Amniotic epithelial cell (primary cell): ENCODE measurements at places on chromosomes 4 and X.

GRCh38 chrX:24392709-24393108 is 32.3 kb downstream of the SUPT20HL1 start:
- no peak for DNase-seq

DNA sequence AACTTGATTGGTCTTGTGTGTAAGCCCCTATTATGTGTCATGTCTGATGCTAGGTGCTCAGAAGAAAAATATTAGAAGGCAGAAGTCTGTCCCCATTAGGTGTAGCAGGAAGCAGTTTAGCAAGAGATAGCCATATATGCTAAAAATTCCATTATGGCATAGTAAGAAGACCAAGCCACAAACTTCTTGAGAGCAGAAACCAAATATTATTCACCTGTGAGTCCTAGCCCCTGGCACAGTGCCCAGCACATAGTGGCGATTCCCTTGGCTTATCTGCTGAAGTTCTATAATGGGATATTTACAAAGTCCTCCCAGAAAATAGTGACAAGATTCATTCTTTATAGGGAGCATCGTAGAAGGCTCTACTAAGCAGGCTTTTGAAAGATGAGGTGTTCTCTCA is 174.4 kb downstream of the RAB28 start:
- no peak for DNase-seq

- no peak for DNase-seq
Observed at GRCh38 chr4:90580326-90580725, 453.1 kb downstream of the CCSER1 start.

DNA sequence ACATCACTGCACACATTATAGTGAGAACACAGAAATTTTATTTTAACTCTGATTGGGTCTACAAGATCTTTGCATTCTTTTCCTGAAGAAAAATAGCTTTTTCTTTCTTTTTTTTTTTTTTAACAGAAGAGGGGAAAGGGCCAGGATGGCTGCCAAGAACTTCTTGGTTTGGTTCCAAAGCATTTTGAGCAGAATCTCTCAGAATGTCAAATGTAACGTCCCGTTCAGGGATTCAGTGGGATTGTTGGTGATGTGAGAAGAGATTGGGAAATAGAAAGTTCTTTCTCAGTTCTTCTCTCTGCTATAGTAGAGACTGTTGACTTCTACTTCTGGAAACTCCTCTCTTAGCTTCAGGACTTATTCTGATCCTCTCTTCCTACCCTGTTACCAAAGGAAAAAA is 70.9 kb upstream of the CBR4 start:
- DNase-seq = peak; percentile 73

DNA sequence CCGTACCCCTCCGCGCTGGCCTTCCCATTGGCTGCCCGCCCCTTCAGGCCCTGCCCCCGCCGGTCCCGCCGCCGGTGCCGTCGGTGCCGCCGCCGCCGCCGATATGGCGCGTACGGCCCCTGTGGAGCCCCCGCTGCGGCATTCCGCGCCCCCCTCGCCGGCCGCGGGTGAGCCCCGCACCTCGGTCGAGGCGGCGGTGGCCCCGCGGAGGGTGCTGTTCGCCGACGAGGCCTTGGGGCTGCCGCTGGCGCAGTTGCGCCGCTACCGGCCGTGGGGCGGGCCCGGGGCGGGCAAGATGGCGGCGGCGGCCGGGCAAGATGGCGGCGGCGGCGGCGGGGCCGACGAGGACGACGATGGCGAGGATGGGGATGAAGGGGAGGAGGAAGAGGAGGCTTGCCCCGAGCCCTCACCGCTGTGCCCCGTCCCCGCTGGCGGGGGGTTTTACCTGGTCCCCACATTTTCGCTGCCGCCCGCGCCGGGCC is at the start of gene PPP1R3F:
Gene PPP1R3F (plus strand): TSS at position 27 of the 482 bp plus-strand sequence. CDS start 77 bp downstream, at position 104.
- DNase-seq = no peak

GRCh38 chr4:7591409-7592053 is 156.8 kb upstream of the PSAPL1 start:
- no peak for DNase-seq

- DNase-seq = peak; percentile 13
Observed at GRCh38 chrX:75061701-75062100, 94.4 kb downstream of the ABCB7 start.

- peak; percentile 9 for DNase-seq
Observed at GRCh38 chrX:3567686-3568085, 145.8 kb downstream of the PRKX start.

- DNase-seq = no peak
Observed at GRCh38 chr4:14965071-14965470, 37.2 kb upstream of the CPEB2 start.

GRCh38 chr4:92461732-92462131 is 158.0 kb downstream of the GRID2 start:
- no peak for DNase-seq

GRCh38 chr4:7960017-7960789 is 20.5 kb upstream of the AFAP1 start:
- no peak for DNase-seq

DNA sequence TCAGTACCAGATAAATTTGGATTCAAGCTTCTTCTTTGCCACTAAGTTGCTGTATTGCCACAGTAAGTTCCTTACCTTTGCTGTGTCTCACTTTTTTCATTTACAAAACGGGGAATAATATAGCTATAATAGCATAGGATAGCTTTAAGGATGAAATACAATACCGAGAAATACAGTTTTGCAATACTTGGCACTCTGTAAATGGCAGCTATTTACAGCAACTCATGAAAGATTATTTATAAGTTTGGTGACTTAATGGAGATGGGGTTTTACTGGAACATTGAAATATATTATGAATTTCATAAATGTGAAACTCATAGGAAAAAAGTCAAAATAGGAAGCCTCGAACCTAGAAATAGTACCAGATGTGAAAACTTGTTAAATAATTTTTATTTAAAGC is 27.6 kb downstream of the ANXA10 start:
- DNase-seq = no peak

DNA sequence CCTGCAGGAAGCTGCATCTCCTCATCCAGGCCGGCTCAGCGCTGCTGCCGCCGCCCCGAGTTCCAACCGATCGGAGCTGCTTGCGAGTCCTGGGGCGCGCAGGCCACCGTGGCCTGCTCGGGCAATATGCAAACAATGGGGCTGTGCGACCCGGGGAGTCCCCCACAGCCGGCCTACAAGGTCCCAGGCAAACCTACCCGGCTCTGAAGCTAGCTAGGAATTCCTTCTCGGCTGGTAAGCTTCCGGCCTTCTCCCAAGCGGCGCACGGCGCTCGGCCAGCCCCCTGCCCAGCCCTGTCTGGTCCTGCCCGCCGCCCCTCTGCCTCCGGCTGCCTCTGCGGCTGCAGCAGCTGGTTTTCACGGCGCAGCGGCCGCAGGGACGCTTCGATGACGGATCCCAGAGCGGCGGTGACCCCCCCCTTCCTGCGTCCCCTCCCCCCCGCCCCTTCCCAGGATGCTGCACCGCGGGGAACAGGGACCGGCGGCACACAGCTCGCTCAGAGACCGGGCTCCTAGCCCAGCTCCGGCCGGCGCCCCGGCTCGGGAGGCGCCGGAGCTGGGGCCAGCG is 59.4 kb downstream of the TSC22D3 start:
- no peak for DNase-seq

DNA sequence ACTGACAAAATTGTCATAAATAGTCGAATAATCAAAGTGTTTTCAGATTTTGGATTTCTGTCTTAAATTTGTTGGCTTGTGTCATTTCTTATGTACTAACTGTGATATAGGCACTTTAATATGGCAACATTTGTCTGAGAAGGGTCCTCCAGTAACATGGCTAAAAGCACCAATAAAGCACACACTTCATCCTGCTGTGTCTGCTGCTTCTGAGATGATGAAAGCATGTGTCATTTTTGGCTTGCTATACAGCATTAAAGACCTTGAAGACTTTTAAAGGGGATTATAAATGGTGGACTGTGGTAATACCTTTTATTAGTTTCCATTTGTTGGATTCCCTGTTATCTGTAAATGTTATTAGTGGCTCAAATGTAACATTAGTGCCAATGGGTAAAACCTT is 551.8 kb upstream of the GRID2 start:
- no peak for DNase-seq

DNA sequence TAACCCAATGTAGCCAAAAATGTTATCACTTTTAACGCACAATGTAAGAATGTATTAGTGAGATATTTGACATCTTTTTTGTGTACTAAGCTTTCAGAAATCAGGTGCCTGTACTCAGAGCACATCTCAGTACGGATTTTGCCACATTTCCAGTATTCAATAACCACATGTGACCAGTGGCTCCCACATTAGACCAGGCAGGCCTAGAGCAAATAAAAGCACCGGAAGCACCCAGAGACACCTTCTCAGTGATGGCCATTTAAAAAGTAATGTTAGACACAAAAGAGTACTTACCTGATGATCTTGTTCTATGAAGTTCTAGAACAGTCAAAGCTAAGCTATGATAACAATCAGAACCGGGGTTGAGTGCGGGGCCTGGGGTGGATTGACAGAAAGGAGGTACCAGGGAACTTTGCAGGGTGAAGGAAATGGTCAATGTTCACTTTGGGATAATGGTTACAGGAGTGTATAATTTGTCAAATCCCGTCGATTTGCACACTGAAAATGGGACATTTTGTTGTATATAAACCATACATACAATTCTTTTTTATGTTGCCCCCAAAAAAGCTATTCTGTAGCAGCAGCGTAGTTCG is 1.2 kb downstream of the CTPS2 start:
- no peak for DNase-seq

- DNase-seq = peak; percentile 6
Observed at GRCh38 chr4:81030061-81030980, at the start of gene BMP3. TSS of gene BMP3 (plus strand) at chr4:81030708. CDS start at chr4:81031285, 577 bp downstream.

DNA sequence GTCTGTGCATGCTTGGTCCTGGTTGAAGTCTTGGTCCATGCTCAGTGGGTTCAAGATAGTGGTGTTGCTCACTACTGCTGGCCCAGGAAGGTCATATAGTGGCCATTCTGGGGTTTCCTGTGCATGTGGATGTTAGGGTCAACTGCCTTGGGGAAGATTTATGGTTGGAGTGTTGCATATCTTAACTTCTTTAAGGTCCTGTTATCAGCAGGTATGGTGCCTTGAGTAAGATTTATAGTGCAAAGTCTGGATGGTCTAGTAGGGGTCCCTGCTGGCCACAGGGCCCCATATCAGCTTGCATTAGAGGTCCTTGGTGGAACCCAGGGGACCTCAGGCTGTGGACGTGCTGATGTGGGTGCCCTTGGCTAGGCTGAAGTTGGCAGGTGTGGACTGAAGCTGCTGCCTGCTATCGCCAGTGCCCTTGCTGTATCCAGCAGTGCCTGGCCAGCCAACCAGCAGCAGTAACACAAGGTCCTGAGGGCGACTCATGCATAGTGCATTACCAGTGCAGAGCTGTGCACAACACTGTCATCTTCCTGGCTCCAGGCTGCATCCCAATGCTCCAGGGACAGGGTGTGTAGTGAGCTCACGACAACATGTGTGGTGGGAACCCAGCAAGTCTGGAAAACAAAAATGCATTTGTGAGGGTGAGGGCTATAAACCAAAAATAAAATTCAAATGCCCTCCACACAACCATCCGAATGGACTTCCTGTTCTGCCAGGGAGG is 61.0 kb downstream of the BEX3 start:
- no peak for DNase-seq

DNA sequence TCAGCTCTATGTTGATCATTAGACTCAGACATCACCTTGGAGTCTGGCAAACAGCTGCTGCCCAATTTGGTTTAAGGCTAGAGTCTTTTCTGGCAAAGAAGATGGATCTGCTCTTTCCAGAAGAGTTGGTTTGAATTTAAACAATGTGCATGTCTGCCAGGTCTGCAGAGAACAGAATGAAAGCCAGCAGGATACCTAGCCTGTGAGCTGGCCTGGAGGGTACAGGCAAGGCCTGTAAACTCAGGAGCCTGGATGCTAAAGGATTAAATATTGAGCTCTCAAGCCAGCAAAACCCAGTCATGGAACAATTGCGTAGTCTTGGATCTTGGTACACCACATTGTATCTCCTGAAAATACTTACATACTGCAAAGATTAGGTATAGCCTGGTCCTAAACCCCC is 15.6 kb upstream of the PDLIM3 start:
- DNase-seq = no peak

DNA sequence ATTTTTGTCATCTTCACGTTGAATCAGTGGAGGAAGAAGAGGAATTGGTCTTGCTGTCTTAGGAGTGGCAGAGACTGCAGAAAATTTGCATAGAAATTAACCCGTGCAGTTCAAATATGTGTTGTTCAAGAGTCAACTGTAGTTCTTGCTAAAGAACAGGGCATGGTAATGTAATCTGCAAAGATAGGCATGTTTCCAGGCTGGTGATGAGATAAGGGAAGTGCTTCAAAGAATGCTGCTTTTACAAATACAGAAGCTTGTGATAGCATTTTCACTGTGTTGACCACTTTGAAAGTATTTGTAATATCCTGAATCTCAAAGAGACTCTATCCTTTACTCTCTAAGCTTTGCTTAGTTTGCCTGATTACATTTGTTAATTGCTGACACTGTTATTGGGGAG is 60.1 kb downstream of the PRRG1 start:
- DNase-seq = peak; percentile 68

DNA sequence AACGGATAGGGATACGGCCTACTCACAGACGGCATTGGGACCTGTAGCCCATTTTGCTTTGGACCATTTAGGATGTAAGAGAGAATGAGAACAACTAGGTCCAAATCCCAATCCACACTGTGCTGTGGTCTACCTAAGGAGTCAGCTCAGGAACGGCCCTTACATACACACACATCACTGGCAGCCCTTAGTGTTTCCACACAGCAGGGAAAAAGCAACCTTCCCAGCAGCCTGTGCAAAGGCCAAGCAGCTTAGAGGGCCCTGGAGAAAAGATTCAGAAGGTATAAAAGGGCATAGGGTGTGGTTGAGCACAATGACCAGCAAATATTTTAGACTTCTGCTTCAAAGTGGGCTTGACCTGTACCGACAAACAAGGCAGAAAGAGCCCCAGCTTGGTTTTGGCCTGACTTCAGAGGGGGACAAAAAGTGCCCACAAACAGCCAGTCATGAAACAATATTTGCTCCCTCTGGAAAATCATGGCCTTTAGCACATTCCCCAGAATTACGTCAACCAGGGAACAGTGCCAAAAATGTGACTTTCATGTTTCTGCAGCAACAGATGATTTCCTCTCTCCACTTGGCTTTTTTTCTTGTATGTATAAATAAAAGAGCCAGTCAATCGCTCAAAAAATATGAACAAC is 359.5 kb upstream of the FGF16 start:
- DNase-seq = no peak

GRCh38 chrX:139759637-139760036 is 51.7 kb upstream of the MCF2 start:
- DNase-seq = peak; percentile 54

DNA sequence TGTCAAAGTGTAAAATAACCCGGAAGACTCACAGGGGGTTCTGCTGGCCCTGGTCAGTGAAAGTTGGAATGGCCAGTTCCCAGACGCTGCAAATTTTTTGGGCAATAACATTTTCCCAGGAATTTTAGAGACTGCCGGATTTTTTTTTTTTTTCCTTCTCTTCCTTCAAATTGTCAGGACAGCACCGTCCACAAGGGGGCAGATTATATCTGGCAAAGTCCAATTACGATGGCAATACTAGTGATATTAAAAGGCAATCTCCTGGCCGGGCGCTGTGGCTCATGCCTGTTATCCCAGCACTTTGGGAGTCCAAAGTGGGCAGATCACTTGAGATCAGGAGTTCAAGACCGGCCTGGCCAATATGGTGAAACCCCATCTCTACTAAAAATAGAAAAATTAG is 20.5 kb downstream of the SLC25A5 start:
- DNase-seq = peak; percentile 27

- DNase-seq = no peak
Observed at GRCh38 chrX:100625985-100626491, 10.6 kb downstream of the TSPAN6 start.

GRCh38 chrX:118508635-118509034 is 13.0 kb downstream of the DOCK11 start:
- no peak for DNase-seq

GRCh38 chr4:11546391-11547175 is 117.9 kb upstream of the HS3ST1 start:
- no peak for DNase-seq
